ENCODE measurements at places on chromosomes 4 and X.

DNA sequence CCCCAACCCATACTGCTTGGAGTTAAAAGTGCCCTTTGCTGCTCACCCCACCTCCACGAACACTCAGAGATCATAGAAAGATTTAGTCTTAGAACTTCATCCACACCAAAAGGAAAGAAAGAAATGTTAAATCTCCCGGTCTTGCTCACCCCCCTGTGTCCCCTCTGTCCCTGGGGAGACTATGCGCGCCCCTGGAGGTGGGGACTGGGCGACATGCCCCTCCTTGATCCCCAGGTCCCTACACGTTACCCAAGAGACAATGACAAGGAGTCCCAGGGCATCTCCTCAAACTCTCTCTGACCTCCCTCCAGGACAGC is 620 bp downstream of the ITM2A start:
- DNase-seq = no peak

- DNase-seq = no peak
Measured at GRCh38 chr4:73727685-73728084, 12.7 kb upstream of the CXCL8 start.

DNA sequence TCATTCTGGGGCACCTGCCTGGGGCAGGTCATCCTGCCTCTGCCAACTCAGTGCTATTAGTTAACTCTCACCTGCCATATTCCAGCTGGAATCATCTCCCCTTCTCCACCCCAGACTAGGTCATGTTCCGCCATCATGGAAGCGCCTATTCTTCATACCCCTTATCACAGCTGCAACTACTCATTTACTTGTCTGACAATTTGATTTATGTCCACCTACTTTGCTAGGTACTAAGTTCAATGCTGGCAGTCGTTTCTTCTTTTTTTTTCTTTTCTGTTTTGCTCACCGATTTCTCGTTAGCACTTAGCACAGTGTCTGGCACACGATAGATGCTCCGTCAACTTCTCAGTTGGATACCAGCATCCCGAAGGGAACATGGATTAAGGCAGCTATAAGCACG is 1.1 kb upstream of the FMR1 start:
- DNase-seq = no peak

- DNase-seq = no peak
Measured at GRCh38 chr4:2291705-2292645, 30.1 kb upstream of the MXD4 start.

- no peak for DNase-seq
Measured at GRCh38 chr4:156538210-156538609, 433.4 kb downstream of the PDGFC start.

DNA sequence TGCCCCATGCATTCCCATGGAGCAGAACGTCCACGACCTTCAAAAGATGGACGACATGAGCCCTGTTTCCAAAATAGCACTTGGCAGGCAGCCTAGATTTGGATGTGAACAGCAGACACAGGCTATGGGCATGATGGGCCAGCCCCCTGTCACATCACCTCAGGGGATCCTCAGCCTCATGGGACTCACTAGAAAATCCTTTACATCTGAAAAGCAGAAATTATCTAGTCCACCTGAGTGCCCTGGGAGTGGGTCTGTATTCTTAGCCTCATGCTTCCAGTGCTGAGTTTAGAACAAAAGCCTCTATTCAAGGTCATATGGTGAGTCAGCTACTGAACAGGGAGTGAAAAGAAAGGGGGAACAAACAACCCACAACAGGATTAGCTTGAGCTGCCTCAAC is 35.8 kb downstream of the GRIA3 start:
- DNase-seq = no peak

- no peak for DNase-seq
Measured at GRCh38 chrX:25226151-25226550, 210.4 kb upstream of the ARX start.

DNA sequence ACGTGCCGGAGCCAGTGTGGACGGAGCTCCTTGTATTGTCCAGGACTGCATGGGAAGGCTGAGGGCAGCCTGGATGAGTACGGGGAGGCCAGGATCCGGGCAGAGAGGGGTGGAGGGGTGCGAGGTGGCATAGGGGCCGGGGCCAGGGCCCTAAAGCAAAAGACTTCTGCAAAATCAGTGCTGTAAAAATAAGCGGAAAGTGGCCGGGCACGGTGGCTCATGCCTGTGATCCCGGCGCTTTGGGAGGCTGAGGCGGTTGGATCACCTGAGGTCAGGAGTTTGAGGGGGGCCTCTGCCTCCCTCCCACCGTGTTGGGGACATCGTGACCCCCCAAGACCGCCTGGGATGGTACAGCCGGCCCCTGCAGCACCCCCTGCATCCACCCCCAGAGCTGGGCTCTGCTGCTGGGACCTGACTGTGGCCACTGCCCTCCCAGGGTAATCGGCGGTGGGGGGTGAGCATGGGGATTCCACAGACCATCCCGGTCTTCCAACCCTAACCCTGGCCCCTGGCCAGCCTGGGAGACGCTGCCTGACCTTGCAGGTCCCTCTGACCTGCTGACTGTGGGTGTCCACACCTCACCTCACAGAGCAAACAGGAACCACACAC is 23.4 kb upstream of the PLCXD1 start:
- no peak for DNase-seq

GRCh38 chrX:28188526-28188925 is 207.3 kb upstream of the DCAF8L1 start:
- DNase-seq = no peak

DNA sequence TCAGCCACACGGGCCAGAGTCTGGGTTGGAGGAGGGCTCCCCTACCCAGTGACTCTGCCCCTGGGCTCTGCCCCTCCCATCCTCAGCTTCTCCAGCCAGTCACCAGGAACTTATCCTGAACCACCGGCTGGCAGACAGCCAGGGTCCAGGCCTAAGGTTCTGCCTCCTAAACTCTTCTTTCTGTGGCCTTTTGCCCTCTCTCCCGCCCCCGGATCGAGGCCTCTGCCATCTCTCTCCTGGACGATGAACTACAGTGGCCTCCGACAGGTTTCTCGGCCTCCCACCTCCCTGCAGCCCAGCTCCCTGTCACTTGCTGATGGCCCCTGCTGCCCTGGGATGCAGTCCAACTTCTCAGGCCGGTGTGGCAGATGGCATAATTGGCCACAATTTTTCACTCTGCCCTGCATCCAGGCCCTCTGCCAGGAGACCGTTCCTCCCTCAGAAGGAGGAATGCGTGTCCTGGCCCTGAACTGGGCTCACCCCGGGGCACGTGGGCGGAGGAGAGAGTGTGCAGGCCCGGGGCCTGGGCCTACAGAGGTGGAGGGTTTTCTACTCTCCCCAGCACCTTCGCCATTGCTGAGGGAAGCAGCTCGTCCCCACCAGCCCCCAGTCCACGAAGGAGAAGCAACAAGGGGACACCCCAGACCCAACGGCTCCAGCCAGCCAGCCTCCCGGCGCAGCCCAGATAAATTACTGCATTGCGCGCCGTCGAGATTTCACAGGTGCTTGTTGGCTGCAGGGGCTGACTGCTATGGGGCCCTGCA is 81.9 kb upstream of the LRPAP1 start:
- no peak for DNase-seq

DNA sequence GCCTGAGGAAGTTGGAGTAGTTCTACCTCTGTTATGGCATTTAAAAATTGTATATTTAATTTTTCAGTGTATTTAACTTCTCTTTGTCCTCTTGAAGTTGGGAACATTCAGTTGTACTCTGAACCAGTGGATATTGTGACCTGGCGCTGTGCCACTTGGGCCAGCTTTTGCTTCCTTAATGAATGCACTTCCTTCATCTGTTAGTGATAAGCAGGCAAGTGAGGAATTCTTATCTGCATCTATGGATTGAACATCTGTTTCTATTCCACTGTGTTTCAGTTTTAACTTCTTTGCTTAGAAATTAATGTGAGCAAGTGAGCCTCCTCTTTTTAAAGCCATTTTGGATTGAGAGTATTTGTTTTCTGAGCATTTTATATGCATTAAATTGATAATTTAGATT is 128.3 kb downstream of the UCHL1 start:
- DNase-seq = no peak

DNA sequence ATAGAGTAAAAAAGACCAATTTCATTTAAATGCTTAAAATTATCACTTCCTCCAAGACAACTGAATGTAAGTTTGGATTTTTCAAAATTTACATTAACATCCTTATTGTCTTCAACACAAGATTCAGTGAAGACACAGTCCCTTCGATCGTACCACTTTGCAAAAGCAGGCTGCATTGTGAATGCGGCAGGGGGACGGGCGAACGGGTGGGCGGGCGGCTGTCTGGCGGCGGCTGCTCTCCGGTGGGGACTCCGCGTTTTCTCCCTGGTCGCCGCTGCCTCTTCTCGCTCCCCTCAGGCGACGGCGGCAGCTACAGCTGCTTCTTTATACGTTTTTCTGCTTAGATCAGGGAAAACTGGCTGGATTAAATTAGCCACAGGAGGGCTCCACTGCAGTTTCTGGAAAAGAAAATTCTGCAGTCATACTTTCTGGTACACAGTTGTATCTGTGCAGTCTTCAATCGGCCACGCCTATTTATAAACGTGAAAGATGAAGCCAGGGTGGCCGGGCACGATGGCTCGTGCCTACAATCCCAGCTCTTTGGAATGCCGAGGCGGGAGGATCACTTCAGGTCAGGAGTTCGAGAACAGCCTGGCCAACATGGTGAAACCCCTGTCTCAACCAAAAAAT is 33.9 kb upstream of the HPF1 start:
- no peak for DNase-seq

- no peak for DNase-seq
Measured at GRCh38 chr4:54567327-54567726, 90.4 kb upstream of the KIT start.

DNA sequence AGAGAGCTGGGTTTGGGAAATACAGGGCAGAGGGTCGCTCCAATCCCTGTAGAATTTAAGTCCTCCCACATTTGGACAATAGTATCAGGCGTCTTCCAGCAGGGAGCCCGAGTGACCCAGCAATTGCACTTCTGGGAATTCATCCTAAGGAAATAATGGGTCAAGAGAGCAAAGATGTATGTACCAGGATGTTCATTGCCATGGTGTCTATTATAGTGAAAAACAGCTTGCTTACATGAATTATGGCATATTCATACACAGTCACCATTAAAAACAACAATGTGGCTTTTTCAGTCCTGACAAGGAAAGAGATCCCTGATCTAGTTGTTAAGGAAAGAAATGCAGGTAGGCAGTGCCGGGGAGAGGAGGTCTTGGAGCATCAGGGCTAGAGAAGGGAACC is 167.7 kb downstream of the PJA1 start:
- DNase-seq = no peak

GRCh38 chrX:132153166-132153565 is 25.3 kb upstream of the FRMD7 start:
- DNase-seq = no peak

GRCh38 chr4:140717313-140717712 is 38.9 kb downstream of the TBC1D9 start:
- DNase-seq = no peak

- no peak for DNase-seq
Measured at GRCh38 chr4:155745984-155746383, 12.8 kb upstream of the GUCY1B1 start.

DNA sequence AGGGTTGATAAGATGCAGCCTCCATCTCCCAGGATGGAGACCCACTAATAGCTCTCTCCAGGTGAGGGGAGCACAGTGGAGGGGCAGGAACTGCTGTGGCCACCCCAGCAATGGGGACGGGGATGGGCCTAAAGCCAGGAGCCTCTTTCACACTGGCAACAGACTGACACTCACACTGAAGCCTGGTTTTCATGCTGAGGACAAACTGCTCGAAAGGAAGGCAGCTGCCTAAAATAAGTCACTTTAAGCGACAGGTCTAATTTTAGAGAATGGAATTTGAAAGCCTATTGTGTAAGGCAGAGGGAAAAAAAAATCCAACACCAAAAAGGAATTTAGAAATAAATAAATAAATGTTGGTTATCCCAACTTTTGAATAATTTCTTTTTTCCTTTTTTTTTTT is 104.4 kb downstream of the SLC2A9 start:
- no peak for DNase-seq

DNA sequence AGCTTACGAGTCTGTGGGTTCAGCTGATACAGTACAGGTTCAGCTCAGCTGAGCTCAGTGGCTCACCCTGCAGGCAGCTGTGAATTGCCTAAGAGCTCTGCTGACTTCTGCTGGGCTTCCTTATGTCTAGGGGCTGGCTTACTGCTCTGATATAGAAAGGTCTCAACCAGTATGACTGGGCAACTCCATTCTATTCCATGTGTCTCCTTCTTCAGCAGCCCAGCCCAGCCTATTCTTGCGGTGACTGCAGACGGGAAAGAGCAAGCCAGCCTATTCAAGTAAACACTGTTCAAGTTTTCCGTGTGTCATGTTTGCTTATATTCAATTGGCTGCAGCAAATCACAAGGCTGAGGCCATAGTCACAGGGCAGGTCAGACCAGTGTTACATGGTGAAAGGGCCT is 615.4 kb upstream of the ZFP42 start:
- DNase-seq = no peak

GRCh38 chr4:125321709-125322365 is 7.1 kb downstream of the FAT4 start:
- no peak for DNase-seq

Measured in activated CD4-positive, CD25-positive, alpha-beta regulatory T cell (primary cell).